ENCODE measurements at places on chromosomes 1 and 21.

GRCh38 chr1:77542813-77543420, 139.5 kb downstream of the ZZZ3 start:
- no peak for DNase-seq

DNA sequence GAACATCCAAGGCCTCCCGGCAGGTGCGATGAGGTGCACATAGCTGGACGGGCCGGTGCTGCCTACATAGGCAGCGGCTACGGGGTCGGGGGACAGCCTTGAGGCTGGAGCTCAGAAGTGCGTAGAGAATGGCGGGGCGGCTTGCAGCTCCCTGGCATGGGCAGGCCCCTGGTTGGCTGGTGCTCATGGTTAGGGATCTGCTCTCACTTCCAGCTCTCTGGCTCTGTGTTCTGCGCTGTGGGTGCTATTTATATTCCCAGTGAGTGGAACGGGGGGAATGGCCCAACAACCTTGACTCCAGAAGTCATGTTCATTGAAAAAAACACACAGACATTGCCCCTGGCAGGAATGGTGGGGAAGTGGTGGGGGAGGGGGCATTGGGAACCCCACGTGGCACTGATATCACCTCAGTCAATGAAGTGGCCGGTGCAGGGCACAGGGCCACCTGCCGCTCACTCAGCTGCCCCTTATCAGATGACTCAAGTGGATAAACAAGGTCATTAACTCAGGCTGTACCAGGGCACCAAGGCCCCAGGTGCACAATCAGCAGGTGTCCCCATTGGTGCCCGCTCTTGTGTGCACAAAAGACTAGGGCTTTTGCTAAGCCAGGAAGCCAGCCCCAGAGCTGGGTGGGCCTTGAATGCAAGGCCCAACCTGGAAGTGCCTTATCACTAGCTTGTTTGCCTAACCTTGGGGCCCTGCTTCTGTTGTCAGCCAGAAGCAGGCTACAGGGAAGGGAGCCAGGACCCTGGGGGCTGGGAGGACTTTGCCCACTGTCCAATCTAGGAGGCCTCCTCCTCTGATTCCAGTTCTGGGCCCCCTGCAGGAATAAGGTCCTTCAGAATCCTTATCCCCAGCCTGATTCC, at the start of gene NR0B2:
TSS of gene NR0B2 (minus strand) at position 222 of the 866 bp plus-strand sequence. CDS start at position 187, 35 bp downstream.
- DNase-seq: no peak

DNA sequence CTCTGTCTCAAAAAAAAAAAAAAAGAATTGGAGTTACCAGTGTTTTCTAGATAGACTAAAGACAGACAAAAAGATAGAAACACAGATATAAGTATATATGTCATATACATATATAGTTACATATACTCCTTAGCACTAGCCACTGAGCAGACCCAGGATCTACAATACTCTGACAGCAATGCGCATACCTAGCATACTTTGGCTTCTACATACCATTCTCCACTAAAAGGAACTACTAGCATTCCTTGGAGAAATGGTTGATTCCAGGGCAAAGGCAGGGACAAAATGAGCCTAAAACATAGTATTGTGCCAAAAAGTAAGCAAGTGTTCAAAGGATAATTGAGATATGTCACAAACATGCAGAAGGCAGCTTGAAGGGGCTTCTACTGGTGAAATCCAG, 22.7 kb downstream of the SYNJ1 start:
- DNase-seq: no peak

GRCh38 chr1:107940017-107940577, 24.9 kb downstream of the VAV3 start:
- DNase-seq: no peak

Data from skin of body (tissue), 3 donors.